Inflammatory macrophage treated with lipopolysaccharide for 4 hours (primary cell): ENCODE measurements at places on chromosomes 6 and 20.

GRCh38 chr6:111658462-111659154 is 52.9 kb upstream of the TRAF3IP2 start:
- DNase-seq, result peak; percentile 31

DNA sequence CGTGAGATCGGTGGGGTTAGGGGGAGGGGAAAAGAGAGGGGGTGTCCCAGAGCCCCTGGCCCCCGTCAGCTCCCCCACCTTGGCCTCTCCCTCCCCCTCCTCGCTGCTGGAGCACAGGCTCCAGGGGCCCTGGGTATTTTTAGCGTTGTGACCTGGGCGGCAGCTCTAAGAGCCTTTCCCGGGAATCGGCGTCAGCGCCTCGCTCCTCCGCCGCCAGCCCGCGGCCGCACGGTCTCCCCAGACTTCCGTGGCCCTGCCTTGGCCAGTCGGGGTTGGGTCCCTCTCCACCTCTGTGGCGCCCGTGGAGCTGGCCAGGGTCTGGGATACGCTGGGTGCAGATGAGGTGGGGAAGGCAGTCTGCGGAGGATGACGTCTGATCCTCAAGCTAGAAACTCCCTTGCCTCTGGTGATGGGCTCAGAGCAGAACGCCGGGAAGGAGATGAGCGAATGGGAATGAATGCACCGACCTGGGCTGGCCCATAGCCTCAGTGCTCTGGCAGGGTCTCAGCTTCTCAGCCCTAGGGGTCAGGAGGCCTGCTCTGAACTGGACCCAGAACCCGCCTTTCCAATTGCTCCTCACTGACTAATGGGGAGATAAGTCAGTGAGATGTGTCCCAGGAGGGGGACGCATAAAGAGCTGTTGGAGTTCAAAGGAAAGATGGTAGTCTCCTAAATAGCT is 883 bp upstream of the DBNDD2 start:
- no peak for DNase-seq

DNA sequence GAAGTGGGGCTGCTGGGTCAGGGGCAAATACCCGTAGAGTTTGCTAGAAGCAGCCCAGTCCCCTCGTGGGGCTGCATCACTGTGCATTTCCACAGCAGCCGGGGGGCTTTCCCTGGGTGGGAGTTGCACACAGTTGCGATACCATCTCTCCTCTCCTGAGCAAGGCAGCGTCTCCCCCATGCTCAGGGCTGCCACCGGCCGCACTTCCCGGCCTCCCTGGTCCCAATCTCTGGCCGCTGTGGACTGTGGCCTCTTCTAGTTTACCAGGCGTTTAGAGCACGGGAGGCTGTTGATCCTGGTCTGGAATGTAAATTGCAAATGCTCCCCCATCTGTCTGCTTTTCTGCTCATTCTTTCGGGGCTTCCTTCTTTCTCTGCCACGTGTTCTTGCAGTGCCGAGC is 31.1 kb downstream of the OSBPL2 start:
- no peak for DNase-seq

DNA sequence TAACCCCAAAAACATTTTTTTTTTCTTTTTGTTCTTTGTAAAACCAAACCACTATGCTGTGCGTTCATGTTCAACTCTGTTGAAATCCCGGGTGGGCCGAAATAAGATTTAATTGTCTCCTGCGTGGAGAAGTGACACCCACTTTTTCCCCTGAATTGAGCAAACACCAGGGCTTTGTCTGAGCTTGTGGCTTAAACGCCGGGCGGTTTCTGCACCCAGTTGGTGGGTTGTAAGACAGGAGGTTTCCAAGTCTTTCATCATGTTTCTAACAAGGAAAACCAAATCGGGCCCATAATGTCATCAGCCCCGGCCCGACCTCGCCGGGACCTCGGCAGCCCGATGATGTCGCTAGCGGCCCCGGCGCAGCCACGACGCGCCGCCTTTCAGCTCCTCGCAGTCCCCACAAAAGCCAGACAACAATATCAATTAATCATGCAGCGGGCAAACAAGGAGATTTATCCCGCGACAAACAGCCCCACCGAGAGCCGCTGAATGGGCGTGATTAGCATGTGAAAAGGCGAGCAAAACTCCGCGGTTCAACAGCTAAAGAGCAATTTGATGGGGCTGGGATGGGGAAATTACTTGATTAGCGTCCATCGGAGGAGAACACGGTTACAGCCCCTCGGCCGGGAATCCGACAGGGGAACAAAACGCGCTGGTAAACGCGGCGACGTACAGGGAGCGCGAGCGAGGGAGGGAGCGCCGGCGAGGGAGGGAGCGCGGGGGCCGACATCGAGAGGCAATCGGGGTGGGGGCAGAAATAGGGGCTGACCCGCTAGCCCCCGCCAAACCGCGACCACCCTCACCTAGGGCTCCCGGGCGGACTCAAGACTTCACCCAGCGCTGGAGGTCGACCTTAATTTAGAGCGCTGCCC is 5.3 kb downstream of the LINC00237 start:
- DNase-seq, result peak; percentile 73

DNA sequence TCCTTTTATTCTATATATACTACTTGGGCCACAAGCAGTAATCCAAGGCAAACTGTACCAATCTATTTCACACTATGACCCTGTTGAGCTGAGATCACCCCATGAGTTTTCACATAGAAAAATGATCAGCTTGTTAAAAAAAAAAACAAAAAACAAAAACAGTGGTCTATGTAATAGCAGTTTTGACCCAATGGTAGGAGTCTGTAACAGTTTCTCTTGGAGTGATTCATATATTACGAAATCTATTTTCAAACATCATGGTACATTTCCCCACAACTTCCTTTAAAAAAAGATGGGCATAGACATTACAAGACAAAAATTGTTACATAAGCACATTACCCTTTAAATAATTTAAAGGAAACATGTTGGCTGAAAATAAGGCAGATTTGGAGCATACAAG is 78.1 kb downstream of the PRSS35 start:
- DNase-seq, result peak; percentile 91

DNA sequence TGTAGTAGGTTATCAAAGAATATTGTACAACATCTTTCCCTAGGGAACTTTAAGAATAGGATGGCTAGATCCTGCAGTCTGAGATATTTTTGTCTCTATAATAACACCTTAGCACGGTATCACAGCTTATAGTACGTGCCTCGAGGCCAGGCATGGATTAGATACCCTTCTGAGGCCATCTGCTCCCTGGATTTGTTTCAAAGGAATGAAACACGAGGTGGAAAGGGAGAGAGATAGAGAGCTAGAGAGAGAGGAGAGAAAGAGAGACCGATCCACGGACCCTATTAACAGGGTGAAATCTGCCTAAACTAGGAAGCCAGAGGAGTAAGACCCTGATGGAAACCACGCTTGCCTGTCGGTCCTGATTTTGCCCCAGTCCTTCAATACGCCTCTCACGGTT is 92.5 kb downstream of the CD83 start:
- DNase-seq, result no peak

DNA sequence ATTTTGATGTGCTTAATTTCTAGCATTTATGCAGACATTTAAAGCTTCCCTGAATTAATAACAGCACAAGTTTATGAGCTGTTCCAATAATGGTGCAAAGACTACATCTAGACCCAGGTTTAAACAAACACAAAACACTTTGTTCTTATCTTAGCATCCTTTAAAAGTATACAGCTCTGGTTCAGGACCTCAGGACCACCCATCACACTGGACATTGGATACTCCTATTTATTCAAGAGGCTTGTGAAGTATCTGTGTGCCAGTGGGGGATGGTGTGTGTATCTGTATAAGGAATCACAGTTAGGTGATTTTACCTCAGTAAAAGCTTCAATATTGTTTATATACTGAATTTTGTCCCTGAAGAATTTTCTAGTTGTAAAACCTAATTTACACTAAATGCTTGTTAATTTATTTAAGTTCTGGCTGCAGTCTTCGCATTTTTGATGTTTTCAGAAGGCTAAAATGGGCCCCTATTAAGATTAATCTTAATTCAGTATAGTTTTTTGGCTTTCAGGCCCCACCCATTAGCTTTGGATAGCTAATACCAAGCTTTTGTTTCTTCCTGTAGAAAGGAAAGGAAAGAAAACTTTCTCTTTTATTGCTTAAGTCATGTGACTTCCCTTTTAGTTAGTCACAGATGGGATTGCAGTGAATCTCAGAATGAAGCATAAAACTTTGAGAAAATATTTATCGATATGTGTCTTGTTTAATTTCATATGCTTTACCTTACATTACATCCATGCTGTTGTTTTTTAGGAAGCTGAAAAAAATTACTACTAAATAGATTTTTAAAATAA is 13.1 kb downstream of the LIN28B start:
- DNase-seq, result peak; percentile 8

- no peak for DNase-seq
These were observed 808.1 kb upstream of the MANEA start for GRCh38 chr6:94769197-94769596.

- no peak for DNase-seq
These were observed 113.9 kb upstream of the TMEM170B start for GRCh38 chr6:11423667-11424066.

DNA sequence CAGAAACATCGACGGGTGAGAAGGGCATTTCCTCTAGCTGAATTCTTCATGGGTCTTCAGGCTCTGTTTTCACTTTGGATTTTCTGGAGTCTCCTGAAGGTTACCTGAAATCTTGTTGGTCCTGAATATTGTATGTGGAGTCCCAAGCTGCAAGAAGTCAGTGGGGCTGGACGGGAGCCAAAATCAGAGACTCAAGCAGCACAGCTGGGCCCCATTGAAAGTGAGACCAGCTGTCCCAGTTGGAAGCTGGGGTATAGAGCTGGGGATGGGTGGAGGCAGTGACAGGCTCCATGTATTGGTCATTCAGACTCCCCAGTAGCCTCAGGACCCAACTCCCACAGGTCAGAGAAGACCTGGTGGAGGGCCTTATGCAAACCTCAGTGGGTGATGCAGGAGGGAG is 111.3 kb upstream of the MLN start:
- DNase-seq, result no peak

DNA sequence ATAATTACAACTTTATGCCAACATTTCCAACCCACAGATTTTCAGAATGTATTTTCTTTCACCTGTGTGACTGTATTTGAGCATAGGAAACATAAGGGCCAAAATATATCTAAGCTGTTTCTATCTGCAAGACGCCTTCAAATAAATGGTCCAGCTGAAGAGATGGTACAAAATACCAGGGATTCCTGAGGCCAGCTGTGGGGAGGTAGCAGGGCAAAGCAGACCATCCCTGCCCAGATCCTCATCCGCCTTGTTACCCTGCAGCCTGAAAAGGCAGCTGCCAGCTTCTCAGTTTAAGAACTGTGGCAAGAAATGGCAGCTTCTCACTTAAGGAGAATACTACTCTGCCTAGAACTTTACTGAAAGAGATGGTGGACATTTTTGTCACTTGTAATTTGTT is 143.3 kb downstream of the KHDC1L start:
- DNase-seq, result no peak

GRCh38 chr6:34202329-34203201 is 34.1 kb upstream of the HMGA1 start:
- DNase-seq, result no peak

DNA sequence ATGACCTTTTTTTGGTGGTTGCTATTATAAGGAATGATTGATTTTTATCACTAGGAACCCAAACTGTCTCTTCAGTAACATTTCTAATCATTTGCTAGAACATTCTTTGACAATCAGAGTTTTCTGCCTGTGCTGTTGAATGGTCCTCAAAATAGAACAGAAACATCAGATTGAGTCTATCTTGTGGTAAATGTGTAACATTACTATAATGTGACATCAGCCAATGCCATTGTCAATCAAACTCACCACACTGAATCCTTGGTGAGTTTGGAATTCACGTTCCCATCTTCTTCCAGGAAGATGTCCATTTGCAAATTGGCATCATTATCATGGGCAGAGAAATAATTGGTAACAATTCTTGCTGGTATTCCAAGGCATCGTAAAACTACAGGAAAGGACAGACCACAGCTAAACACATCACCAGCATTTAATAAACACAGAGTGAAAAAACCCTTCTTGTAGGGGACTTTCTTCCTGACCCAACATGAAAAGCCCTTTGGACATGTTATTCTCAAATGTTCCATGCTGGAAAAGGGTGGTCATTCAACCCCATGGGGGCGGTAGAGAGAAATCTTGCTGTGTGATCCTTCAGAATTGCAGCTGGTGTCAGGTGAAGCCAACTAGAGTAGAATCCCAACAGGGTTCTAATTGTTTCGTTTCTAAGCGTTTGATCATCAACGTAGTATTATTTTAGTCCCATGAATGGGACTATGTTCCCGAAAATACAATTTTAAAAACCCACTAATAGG is 98.5 kb downstream of the F13A1 start:
- peak; percentile 16 for DNase-seq

DNA sequence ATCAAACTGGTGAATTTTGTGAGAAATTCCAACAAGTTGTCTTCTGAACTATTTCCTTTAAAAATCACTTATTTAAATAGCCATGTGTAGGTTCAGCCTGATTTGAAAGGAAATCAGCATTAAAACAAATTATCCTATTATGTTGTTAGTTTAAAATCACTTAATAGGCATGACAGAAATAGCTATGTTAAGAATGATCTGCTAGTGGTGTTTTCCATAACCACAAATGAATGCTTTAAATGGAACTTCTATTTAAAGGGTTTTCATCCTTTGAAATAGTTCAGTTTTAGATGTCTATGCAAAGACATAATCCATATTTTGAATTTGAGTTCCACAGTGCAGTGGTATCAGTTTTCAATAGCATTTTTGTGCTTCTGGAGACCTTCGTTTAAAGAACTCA is 120.1 kb downstream of the PLEKHG1 start:
- no peak for DNase-seq

DNA sequence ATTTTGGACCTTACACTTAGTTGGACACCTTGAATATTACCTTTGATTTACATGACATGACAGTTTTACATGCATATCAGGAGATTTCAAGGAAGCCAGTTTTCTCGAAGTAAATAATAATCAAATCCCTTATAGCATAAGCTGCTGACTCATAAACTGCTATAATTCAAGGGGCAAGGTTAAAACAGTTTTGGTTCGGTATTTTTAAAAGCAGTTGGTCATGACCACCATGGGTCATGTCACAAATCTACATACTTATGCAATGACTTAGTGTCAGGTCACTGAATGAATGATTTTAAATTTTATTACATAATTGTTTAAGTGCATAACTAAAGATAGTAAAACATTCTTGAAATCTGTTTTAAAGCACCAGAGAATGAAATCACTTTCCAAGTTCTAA is 158.0 kb downstream of the DST start:
- DNase-seq, result no peak
